Stimulated activated CD4-positive, alpha-beta T cell treated with anti-CD3 and anti-CD28 coated beads, Interleukin-4, amount 100 ng/mL, for 24 hours (primary cell): ENCODE measurements at places on chromosomes 1 and 21.

GRCh38 chr1:181128592-181129497 lies 40.3 kb downstream of the IER5 start:
- no peak for DNase-seq

- DNase-seq, result no peak
Observed at GRCh38 chr1:39898648-39899603, 2.8 kb downstream of the MYCL start.

GRCh38 chr1:227883641-227884301 lies 64.0 kb downstream of the WNT9A start:
- peak; percentile 2 for DNase-seq

DNA sequence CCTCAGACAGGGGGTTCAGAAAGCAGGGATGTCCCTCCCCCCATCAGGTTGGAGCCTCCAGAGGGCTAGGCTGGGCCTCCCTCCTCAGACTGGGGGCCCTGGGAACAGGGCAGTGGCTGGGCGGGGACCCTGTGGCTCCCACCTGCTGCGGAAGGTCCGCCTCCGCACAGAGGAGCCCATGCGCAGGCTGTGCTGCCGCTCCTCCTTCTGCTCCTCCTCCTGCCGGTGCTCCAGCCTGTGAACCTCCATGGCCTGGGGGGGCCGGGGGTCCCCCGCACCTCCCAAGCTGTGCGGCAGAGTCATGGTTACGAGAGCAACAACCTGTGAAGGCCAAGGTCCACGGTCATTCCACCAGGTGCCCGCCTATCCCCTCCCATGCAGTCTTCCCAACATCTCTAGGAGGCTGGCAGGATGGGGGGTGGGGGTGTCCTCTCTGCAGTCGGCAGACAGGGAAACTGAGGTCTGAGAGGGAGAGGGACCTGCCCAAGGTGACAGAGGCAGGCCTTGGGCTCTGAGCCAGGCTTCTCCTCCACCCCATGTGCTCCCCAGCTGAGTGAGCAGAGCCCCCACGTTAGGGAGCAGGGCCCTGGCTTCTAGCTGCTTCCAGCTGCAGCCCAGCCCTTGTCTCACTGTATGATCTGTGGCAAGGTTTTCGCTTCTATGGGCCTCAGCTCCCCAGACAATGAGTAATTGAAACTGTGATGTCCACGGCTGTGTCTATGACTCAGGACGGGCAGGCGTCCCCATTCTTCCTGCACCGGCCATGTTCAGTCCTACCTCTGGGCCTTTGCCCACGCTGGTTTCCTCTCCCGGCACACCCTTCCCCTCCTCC lies 3.4 kb downstream of the MYOM3 start:
- no peak for DNase-seq

- DNase-seq, result no peak
Observed at GRCh38 chr1:217660353-217661062, 29.4 kb downstream of the SPATA17 start.

DNA sequence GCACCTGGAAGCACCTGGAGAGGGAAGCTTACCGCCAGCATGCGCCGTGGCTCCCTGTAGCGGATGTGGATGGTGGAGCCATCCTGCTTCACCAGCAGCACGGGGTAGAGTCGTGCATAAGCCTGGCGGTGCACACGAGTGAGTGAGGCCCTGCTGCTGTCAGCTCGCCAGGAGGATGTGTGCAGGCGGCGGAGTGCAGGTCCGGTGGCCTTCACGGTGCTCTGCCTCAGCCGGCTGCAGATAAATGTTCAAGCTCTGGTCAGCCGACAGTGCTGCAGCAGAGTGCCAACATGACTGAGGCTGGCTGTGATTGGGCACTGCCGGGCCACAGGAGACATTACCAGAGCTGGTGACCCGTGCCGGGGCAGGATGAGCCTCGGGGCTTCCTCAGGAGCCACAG lies 1.5 kb downstream of the MRPL55 start:
- DNase-seq, result no peak

DNA sequence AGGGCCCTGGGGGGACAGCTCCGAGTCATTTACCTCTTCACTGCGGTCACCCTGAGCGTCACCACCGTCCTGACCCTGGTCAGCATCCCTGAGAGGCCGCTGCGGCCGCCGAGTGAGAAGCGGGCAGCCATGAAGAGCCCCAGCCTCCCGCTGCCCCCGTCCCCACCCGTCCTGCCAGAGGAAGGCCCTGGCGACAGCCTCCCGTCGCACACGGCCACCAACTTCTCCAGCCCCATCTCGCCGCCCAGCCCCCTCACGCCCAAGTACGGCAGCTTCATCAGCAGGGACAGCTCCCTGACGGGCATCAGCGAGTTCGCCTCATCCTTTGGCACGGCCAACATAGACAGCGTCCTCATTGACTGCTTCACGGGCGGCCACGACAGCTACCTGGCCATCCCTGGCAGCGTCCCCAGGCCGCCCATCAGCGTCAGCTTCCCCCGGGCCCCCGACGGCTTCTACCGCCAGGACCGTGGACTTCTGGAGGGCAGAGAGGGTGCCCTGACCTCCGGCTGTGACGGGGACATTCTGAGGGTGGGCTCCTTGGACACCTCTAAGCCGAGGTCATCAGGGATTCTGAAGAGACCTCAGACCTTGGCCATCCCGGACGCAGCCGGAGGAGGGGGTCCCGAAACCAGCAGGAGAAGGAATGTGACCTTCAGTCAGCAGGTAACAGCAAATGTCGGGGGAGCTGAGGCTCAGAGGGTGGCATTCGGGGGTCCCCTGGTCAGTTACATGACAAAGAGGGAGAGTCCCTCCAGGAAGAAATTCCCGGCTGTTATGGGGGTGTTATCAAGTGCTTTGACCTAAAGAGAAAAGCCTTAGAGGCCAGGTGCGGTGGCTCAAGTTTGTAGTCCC lies 12.6 kb downstream of the SLC45A1 start:
- DNase-seq, result no peak

GRCh38 chr1:52592637-52593323 lies 9.4 kb upstream of the GPX7 start:
- DNase-seq, result no peak

GRCh38 chr1:160077486-160077885 lies 3.9 kb upstream of the KCNJ9 start:
- DNase-seq, result no peak

GRCh38 chr1:115908565-115909274 lies 67.6 kb upstream of the SLC22A15 start:
- no peak for DNase-seq

GRCh38 chr1:154962795-154963330 lies 1.3 kb upstream of the PYGO2 start:
- no peak for DNase-seq

- no peak for DNase-seq
Observed at GRCh38 chr1:207703712-207704111, 48.1 kb upstream of the CD46 start.

DNA sequence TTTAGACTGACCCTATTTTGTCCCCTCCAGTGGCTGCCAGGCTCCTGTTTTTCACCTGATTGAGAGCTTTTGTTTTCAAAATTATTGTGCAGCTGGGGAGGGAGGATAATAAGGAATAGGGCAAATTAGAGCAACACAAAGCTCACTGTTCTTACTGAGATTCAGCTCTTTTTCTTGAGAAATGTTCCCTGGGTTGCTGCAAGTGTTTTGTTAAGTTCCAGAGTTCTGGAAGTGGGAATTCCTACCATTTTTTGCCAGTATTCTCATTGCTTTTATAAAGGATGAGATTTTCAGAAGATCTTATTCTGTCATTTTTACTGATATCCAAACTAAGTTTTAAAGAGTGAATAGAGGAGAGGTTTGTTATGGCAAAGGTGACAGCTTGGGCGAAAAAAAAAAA lies 417.7 kb downstream of the SIPA1L2 start:
- DNase-seq, result no peak

GRCh38 chr1:101005871-101006270 lies 19.7 kb downstream of the DPH5 start:
- DNase-seq, result peak; percentile 5

DNA sequence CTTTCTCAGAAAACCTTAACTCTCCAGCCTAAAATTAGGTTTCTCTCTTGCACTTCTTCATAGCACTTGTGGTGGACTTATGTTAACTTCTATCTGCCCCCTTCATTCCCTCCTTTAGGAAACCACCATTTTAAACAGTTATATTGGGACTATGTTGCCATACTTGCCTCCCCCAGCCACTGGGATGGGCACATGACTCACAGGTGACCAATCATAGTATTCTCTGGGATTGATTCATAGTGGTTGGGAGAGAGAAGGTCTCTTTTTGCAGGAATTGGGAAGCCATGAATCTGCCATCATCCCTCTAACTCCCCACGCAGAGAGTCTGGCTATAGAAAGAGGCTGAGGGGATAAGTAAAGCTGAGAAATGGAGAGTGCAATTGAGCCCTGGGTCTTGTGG lies 50.4 kb upstream of the NRDC start:
- no peak for DNase-seq

GRCh38 chr1:103461161-103462105 lies 64.1 kb upstream of the RNPC3 start:
- no peak for DNase-seq

GRCh38 chr1:35717911-35718476 lies 690 bp downstream of the C1orf216 start:
- no peak for DNase-seq
